ENCODE measurements at places on chromosomes 2 and 18.
A peak's percentile ranks its signal among the peaks of the same experiment; 100 is the strongest.

- DNase-seq: no peak
These were observed 74.8 kb downstream of the NOL10 start for GRCh38 chr2:10614939-10615338.

- no peak for DNase-seq
These were observed 267.6 kb downstream of the CD226 start for GRCh38 chr18:69680123-69680522.

- DNase-seq: peak; percentile 62
These were observed 255.3 kb upstream of the AGAP1 start for GRCh38 chr2:235238537-235238936.

DNA sequence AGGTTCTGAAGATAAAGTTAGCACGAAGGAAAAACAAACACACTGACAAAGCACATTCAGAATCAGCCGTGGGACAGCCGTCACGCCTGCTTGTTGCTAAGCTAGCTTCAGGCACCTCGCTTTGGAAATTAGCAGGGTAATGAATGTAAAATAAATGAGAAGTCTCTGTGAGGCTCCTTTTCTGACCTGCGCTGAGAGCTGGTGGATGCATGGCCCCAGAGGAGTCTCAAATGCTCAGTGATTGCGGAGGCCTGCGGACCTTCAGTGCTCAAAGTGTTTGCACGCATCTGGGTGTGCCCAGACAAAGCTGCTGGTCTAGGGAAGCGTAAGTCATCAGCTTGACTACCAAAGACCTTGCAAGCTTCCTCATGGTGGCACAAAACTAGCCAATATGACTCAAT lies 50.6 kb downstream of the CD8B2 start:
- no peak for DNase-seq

DNA sequence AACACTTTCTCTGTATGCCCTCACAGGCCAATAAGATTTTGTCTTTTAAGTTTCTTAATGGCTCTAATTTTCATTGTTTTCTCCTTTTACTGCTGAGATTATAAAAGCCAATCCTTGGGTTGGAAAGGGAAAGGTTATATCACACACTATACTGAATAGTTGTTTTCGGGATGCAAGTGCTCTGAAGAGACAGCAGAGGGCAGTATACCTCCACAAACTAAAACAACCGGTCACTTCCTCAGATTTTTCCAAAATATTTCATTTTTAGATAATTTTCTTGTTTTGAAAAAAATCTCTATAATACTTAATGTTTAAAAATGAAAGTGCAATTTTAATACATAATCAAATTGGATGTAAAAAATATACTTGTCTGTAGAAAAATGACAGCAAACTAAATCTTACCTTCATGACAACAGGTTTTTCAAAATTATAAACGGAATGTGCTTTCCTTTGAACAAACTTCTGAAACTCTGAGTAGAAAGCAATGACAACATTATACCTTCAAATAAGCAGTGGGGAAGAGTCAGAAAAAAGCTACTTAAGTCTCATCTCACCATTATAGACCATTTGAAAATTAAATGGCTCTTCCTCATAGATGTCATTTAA lies 82.7 kb downstream of the ORC4 start:
- peak; percentile 43 for DNase-seq

DNA sequence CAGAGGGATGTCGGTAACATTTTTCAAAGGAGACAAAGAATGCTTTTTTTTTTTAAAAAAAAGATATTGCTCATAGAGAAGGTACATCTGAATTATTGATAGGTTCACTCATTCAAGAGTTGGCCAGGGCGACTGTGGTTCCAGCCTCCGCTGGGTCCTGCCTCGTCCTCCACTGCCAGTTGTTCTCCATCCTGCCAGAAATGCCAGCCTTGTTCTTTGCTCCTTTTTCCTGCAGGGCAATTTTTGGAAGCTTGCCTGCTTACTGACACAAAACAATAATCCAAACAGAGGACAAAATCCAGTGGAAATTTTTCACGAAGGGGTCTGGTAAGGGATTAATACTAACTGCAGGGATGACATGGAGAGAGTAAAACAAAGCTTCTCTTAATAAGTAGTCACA lies 1113.0 kb downstream of the CBLN2 start:
- DNase-seq: no peak

GRCh38 chr2:210718503-210718902 lies 162.1 kb downstream of the CPS1 start:
- no peak for DNase-seq

GRCh38 chr2:154537843-154538450 lies 160.5 kb upstream of the KCNJ3 start:
- DNase-seq: no peak

GRCh38 chr2:98177986-98178385 lies 91.0 kb downstream of the VWA3B start:
- no peak for DNase-seq

- DNase-seq: peak; percentile 67
These were observed 132.6 kb downstream of the VWC2L start for GRCh38 chr2:214543386-214543955.

GRCh38 chr18:7872569-7872968 lies 305.5 kb downstream of the PTPRM start:
- DNase-seq: peak; percentile 11

DNA sequence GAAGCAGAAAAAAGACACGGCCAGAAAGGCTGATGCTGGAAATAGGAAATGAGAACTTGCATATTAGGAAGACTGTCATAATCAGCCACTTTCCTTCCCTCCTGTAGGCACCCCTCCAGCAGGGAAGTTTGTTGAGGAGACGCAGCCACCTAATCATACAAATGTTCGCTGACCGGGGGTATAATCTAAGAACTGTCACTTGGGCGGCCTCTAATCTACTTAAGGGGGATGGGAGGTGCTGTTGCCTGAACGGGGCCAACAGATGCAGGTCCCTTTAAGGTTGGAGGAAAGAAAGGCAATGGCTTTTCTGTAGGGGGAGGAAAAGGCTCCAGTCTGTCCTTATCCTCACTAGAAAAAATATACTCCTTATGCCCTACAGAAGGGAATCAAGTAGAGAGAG lies 50.6 kb downstream of the DNAJC10 start:
- DNase-seq: no peak

GRCh38 chr2:55966401-55967118 lies 43.0 kb upstream of the EFEMP1 start:
- DNase-seq: peak; percentile 24

DNA sequence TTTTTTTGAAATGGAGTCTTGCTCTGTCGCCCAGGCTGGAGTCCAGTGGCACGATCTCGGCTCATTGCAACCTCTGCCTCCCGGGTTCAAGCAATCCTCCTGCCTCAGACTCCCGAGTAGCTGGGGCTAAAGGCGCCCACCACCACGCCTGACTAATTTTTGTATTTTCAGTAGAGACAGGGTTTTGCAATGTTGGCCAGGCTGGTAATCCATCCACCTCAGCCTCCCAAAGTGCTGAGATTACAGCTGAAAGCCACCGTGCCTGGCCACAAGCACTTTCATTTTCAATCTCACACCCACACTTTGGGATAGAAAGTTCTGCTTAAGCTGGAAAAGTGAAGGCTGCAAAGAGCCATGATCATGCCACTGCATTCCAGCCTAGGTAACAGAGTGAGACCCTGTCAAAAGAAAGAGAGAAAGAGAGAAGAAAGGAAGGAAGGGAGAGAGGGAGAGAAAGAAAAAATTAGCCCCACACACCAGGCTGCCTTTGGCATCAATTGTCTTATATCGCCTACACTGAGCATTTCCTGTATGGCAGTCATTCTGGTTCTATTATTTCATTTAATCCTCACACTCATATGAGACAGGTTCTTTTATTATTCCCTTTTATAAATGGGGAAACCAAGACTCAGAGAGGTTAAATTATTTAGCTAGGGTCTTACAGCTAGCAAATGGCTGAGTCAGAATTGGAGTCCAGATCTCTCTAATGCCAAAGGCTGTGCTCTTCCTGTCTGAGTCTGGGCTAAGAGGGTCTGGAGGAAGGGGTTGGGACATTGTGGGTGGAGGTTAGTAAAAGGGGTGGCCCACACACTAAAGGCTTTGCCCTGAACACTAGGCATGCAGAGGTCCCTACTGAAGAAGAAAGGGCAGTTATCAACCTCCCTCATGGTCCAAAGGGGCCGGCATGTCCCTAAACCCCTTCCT lies 37.9 kb upstream of the PKDCC start:
- peak; percentile 19 for DNase-seq

- peak; percentile 72 for DNase-seq
These were observed 109.8 kb upstream of the SIX2 start for GRCh38 chr2:45119038-45119437.

DNA sequence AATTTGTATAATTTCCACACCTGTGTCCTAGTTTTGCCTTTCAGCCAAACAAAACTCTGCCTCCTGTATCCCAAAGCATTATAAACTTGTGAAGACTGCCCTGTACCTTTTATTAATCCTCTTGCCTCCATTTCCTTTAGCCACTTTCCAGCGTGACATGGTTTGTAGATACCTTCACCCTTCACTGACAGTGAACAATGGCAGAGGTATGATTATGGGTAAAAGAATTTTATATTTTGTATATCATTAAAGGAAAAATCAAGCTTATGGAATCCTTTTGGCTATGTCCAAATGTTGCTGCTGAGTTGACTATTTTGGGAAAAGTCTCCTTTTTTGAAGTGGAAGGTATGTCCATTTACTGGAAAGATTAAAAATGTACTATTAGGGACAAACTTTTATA lies 251.7 kb downstream of the HNMT start:
- no peak for DNase-seq

DNA sequence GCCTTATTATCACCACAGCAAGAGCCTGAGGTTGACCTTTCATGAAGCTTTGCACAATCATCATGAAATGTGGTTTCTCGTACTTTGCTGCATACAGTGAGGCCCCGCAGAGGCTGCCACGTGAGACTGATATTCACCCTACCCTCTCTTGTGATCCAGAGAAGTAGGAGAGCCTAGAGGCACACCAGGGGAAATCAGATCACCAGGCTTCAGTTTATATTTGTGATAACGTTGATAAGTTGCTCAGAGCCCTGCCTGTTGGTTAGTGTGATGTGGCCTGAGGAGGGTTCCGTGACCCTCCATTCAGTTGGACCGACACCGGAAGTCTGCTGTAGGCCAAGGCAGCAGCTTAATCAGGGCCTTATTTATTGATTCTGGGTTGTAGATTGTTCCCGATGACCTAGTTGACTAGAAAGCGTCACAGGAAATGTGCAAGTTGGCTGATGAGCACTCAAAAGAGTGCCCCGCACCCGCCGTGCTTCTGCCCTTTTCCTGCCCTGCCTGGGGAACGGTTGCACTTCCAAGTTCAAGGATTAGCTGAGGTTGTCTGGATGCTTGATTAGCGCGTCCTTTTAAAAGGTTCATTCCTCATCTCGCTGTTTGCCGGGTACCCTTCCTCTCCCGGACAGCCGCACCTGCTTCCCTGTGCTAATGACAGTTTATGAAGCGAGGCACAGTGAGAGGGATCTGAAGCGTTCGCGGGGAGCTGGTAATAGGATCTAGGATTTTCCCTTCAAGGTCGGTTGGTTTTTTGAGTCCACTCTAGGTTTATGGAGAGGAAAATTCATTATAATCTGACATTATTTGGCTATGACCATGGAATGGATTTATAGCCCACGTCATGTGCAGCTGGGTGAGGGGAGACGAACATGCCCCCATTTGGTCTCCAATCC lies 146.4 kb downstream of the SH3RF3 start:
- no peak for DNase-seq

DNA sequence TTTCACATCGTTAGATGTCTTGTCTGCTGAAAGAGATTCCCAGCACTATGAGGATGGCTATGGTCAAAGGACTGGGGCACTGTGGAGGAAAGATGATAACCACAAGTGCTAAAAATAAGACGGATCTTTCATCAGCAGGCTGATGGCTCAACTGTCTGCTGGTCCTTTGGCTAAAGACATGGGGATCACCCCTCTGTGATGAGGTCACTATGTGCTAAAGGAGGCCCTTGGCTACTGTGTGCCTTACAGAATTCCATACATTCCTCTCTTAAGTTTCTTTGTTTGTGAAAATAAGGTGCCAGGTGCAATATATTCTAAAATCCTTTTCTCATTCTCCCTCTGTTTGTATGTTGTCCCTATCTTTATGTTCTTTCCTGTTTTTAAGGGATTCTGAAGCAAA lies 39.7 kb upstream of the LYPD6 start:
- no peak for DNase-seq

GRCh38 chr2:188963741-188964140 lies 10.4 kb upstream of the COL3A1 start:
- no peak for DNase-seq

- no peak for DNase-seq
These were observed 812.4 kb upstream of the ZEB2 start for GRCh38 chr2:145332210-145332898.

All from astrocyte of the spinal cord (primary cell).